Esophagus squamous epithelium (tissue), 5 donors: ENCODE measurements at places on chromosomes 16 and 17.

DNA sequence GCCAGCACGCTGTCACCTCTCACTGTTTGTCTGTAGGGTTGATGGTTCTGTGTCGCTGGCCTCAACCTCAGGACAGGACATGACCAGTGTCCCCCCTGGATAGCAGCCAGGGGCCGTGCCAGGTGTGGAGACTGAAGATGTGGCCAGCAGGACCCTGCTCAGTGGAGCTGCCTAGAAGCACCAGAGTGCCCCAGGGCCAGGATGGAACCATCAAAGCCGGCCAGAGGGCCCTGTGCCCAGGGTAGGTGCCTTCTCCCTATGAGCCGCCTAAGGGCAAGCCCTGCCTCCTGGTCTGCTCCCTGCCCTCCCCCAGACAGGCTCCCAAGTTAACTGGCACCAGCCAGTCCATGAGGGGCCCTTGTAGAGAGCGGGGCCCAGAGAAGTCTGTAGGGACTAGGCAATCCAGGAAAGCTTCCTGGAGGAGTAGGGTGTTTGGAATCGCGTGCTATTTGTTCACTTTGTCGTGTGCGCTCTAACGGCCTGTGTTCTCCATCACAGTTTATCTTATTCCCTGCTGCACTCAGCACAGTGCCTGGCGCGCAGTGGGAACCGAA is 546 bp upstream of the NDUFB10 start:
- no peaks in the 10 kb centered on the region for H3K27me3 ChIP-seq
- DNase-seq = no peak
- peak overlapping the region; percentile 70 for H3K4me3 ChIP-seq
- peaks cover 8% of the 10 kb centered on the region for H3K36me3 ChIP-seq

DNA sequence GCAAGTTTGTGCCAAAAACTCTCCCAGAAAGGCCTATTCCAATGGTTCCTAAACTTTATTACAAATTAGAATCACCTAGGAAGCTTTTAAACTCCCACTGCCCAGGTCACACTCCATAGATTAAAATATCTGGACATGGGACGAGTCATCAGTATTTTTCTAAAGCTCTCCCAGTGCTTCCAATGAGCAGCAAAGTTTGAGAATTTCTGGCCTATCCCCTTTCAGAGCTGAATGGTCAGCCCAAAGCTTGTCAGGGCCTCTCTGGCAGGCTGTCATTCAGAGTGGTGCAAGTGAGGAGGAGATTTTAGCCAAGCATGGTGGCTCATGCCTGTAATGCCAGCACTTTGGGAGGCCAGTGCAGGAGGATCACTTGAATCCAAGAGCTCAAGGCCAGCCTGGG is 2.4 kb downstream of the BCL6B start:
- H3K27me3 ChIP-seq = peaks cover 14% of the 10 kb centered on the region
- H3K27ac ChIP-seq = no peak overlapping the region
- peaks cover 46% of the 10 kb centered on the region for H3K4me1 ChIP-seq
- no peaks in the 10 kb centered on the region for H3K36me3 ChIP-seq
- H3K4me3 ChIP-seq = no peak overlapping the region
- DNase-seq = no peak

GRCh38 chr16:15650698-15651171 is 690 bp downstream of the NDE1 start:
- no peaks in the 10 kb centered on the region for H3K36me3 ChIP-seq
- H3K27me3 ChIP-seq = no peaks in the 10 kb centered on the region
- no peak for DNase-seq
- H3K27ac ChIP-seq = peak overlapping the region; percentile 97
- peaks cover 52% of the 10 kb centered on the region for H3K4me1 ChIP-seq
- H3K4me3 ChIP-seq = peak overlapping the region; percentile 97

GRCh38 chr16:19269098-19269497 is 16.4 kb upstream of the CLEC19A start:
- H3K27me3 ChIP-seq = no peaks in the 10 kb centered on the region
- H3K36me3 ChIP-seq = no peaks in the 10 kb centered on the region
- H3K4me1 ChIP-seq = no peaks in the 10 kb centered on the region
- no peak overlapping the region for H3K4me3 ChIP-seq

DNA sequence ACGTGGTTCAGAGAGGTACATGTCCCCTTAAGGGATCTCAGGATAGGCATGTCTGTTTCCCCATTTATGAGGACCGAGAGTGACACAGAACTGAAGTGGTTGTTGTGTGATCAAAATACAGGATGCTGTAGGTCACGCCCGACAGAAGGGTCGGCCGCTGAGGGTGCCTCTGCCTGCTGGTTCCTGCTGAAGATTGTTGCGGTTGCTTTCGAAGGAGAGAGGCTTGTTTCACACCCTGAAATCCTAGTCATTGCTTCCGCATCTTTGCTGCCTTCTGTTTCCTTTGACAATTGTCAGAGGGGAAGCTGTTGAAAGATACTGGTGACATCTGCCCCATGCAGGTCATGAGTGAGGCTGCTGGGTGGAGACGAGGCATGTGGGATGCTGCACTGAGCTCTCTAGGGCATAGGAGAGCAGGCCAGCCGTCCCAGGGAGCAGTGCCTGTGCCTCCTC is 3.8 kb upstream of the NAT9 start:
- H3K36me3 ChIP-seq = peaks cover 37% of the 10 kb centered on the region
- DNase-seq = no peak
- no peaks in the 10 kb centered on the region for H3K27me3 ChIP-seq
- H3K27ac ChIP-seq = peak overlapping the region; percentile 31
- H3K4me3 ChIP-seq = no peak overlapping the region
- H3K4me1 ChIP-seq = peaks cover 15% of the 10 kb centered on the region

DNA sequence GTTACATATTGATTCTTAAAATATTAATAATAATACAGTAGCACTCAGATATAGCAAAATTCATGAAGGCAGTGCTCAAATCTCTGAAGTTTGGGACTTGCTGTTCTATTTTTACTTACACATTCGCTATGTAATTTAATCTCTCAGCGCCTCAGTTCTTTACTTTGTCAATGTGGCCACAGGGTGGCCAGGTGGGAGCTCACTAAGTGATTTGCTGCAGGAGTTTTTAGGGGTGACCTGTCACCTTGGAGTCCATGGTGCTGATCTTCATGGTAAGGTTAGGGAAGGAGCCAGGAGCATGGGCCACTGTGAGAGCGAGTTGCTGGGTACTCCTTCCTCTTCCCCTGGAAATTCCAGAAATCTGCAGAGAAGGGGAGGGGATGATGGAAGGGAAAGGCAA is 28.1 kb downstream of the VWA3A start:
- no peaks in the 10 kb centered on the region for H3K4me1 ChIP-seq
- no peak overlapping the region for H3K27ac ChIP-seq
- no peaks in the 10 kb centered on the region for H3K27me3 ChIP-seq
- no peak overlapping the region for H3K4me3 ChIP-seq
- DNase-seq = no peak

- no peaks in the 10 kb centered on the region for H3K4me1 ChIP-seq
- no peaks in the 10 kb centered on the region for H3K36me3 ChIP-seq
- DNase-seq = no peak
- H3K4me3 ChIP-seq = no peak overlapping the region
- no peak overlapping the region for H3K27ac ChIP-seq
These were observed 63.0 kb upstream of the CBX4 start for GRCh38 chr17:79902146-79902791.

DNA sequence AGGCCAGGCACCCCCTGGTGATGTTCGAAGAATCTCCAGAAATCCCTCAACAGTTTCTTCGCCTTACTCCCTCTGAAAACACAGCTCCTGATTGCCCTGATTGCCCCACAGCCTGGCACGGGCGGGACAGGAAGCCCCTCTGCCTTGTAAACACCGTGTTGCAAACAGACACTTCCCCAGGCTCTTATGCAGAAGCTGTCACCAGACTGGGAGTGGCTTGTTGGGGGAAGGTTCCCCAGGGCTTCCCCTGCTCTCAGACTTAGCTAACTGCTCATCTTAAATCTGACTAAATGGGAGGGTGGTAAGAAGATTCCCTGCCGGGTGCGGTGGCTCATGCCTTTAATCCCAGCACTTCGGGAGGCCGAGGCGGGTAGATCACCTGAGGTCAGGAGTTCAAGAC is 11.2 kb downstream of the PIK3R5 start:
- H3K4me1 ChIP-seq = peaks cover 4% of the 10 kb centered on the region
- H3K27ac ChIP-seq = no peak overlapping the region
- H3K27me3 ChIP-seq = no peaks in the 10 kb centered on the region

DNA sequence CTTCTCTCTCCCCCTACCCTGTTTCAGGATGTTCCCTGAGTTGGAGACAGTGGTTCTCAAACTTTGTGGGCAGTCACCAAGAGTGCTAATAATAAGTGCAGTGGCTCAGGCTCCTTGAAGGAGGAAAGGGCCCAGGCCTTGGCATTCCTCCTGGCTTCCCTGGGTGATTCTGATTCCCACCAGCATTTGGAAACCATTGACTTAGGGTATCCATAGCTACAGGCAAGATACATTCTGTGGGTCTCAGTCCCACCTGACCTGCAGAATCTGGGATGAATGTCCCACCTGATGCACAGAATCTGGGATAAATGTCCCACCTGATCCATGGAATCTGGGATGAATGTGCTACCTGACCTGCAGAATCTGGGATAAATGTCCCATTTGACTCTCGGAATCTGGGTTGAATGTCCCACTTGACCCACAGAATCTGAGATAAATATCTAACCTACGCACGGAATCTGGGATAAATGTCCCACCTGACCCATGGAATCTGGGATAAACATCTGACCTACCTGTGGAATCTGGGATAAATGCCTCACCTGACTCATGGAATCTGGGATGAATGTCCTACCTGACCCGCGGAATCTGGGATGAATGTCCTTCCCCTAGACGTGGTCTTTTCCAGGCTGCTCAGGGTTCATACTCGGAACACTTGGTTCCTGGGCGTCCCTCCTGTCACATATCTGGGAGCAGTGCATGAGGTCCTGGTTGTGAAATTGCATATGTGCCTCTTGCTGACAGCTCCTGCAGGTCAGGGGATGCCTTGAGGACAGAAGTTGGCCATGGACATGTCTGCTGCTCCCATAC is 136.7 kb upstream of the HS3ST2 start:
- H3K36me3 ChIP-seq = no peaks in the 10 kb centered on the region
- H3K4me3 ChIP-seq = no peak overlapping the region
- H3K4me1 ChIP-seq = no peaks in the 10 kb centered on the region
- peaks cover 50% of the 10 kb centered on the region for H3K27me3 ChIP-seq
- H3K27ac ChIP-seq = no peak overlapping the region
- no peak for DNase-seq

- DNase-seq = no peak
- H3K27ac ChIP-seq = no peak overlapping the region
- no peak overlapping the region for H3K4me3 ChIP-seq
- no peaks in the 10 kb centered on the region for H3K36me3 ChIP-seq
- H3K27me3 ChIP-seq = no peaks in the 10 kb centered on the region
These were observed 35.0 kb downstream of the PITPNC1 start for GRCh38 chr17:67412032-67412431.

GRCh38 chr17:17702449-17703139 is 21.3 kb downstream of the RAI1 start:
- no peak overlapping the region for H3K27ac ChIP-seq
- peaks cover 75% of the 10 kb centered on the region for H3K4me1 ChIP-seq
- H3K27me3 ChIP-seq = no peaks in the 10 kb centered on the region
- no peak for DNase-seq
- no peak overlapping the region for H3K4me3 ChIP-seq
- H3K36me3 ChIP-seq = no peaks in the 10 kb centered on the region

GRCh38 chr17:81976332-81977210 is 858 bp upstream of the ASPSCR1 start:
- peak overlapping the region; percentile 93 for H3K27ac ChIP-seq
- H3K4me1 ChIP-seq = peaks cover 14% of the 10 kb centered on the region
- peak overlapping the region; percentile 91 for H3K4me3 ChIP-seq
- peaks cover 9% of the 10 kb centered on the region for H3K36me3 ChIP-seq

DNA sequence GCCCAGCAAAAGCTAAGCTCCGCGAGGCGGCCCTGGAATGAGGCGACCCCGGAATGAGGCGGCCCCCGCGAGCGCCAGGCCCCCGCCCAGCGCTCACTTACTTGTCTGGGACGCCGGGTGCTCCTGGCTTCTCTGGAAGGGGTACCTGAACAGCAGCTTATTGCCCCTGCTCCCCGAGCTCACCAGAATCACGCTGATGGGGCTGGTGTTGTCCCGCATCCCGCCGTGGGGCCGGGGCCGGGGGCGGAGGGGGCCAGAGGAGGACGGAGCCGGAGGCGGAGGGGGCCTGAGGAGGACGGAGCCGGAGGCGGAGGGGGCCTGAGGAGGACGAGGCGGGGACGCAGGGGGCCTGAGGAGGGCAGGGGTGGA is 440 bp downstream of the NPRL3 start:
- no peaks in the 10 kb centered on the region for H3K36me3 ChIP-seq
- H3K27me3 ChIP-seq = no peaks in the 10 kb centered on the region
- DNase-seq = no peak
- peaks cover 6% of the 10 kb centered on the region for H3K4me1 ChIP-seq
- peak overlapping the region; percentile 92 for H3K27ac ChIP-seq
- H3K4me3 ChIP-seq = peak overlapping the region; percentile 80

DNA sequence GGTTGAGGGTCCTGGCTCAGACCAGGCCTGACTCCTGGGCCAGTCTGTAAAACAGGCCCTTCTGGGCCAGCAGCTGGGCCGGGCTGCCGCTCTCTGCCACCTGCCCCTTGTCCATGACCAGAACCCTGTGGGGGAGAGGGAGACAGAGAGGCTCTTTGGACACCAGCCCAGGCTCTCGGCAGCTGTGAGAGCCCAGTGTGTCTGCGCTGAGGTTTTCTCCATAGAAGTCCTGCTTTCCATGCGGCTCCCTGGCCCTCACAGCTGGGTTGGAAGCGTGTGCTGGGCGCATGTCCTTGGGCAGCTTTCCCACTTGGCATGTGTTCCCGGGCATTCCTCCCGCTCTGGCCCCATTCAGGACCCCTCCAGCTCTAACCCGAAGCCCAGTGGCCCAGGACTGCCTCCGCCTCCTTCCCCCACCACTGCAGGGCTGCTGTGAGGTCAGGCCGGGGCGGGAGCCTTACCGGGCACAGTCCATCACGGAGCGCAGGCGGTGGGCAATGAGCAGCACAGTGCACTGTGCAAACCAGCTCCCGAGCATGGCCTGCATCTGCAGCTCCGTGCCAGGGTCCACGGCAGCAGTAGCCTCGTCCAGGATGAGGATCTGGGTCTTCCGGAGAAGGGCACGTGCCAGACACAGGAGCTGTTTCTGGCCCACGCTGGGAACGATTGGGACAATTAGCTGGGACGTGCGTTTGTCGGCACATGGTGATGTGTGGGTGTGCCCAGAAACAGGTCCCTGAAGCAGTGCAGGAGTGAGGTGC is 73.0 kb downstream of the ABCC6 start:
- no peaks in the 10 kb centered on the region for H3K27me3 ChIP-seq
- peaks cover 17% of the 10 kb centered on the region for H3K36me3 ChIP-seq
- no peak overlapping the region for H3K27ac ChIP-seq
- peaks cover 56% of the 10 kb centered on the region for H3K4me1 ChIP-seq
- H3K4me3 ChIP-seq = no peak overlapping the region

GRCh38 chr17:60110586-60110985 is 31.9 kb upstream of the HEATR6 start:
- H3K27me3 ChIP-seq = peaks cover 25% of the 10 kb centered on the region
- H3K4me3 ChIP-seq = no peak overlapping the region
- H3K36me3 ChIP-seq = no peaks in the 10 kb centered on the region
- DNase-seq = no peak
